ENCODE measurements at places on chromosomes 16 and 17.
A peak's percentile ranks its signal among the peaks of the same experiment; 100 is the strongest.

DNA sequence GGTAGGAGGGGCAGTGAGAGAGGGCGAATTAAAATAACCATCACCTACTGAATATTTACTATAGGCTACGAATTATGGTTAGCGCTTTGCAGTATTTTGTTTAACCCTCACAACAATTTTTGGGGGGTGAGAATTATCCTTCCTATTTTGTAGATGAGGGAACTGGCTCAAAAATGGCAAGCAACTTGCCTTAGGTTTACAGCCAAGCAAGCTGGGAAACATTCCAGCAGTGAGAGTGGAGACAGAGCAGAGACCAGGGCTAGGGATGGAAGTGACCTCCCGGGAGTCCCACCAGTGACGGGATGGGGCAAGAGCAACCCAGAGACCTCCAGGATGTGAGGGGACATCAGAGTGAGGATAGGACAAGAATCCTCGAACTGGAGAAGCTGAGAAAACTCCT, 352 bp upstream of the VMO1 start:
- no peak for DNase-seq

- DNase-seq = no peak
These were observed 7.4 kb upstream of the EFCAB13 start for GRCh38 chr17:47316311-47316710.

- peak; percentile 31 for DNase-seq
These were observed 86.8 kb downstream of the WWP2 start for GRCh38 chr16:69848637-69849545.

- DNase-seq = no peak
These were observed 34.7 kb upstream of the ENPP7 start for GRCh38 chr17:79695797-79696609.

DNA sequence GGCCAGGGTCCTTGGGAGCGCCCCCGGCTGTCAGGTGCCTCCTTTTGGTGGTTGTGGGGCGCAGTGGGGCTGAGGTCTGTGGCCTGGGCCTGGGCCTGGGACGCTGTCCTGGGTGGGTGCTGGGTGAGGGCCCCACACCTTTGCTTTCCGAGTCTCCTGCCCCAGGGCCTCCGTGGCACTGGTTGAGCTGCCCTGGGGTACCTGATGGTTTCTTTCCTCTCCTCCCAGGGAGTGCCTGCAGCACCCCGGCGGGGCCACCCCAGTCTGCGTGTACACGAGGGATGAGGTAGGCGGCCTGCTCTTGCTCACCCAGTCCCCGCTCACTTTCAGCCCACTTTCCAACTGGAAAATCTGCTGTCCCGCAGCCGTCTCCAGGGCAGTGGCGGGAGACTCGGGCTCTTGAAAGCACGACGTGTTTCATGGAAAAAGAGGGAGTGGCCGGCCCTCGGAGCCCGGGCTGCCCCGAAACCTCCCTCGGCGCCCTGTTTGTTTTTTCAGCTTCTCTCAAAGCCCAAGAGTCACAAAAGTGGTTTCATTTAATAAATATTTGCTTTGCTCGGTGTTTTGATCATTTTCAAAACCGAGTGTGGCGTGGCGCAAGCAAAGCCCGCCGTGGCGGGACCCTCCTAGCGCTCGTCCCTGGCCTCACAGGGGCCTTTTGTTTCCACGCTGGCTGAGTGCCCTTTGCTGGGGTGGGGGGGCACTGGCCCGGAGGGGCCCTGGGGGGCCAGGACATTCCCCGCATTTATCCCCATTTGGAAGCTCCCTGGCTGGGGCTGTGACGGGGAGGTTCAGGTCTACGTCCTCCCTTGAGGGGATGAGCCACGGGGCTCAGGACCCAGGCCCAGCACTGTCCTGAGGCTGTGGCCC, 17.4 kb downstream of the ASPSCR1 start:
- no peak for DNase-seq

- no peak for DNase-seq
These were observed 508.7 kb downstream of the KCNJ2 start for GRCh38 chr17:70677783-70678647.

GRCh38 chr17:66724581-66725341, 110.2 kb upstream of the CACNG5 start:
- no peak for DNase-seq

DNA sequence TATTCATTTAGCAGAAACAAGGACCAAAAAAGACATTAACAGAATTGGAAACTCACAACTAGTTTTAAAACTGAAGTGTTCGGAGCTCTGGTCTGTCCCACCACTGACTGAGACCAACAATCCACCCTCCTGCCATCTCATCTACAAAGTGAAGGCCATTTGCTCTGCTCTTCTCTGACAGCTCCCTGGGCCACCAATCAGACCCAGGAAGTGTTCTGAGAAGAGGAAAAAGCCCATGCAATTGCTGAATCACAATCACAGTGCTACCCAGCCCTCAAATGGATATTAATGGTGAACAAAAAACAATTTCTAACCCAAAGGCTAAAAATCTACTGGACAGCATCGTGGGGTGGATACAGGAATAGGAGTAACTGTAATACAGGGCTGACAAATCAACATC, 2.1 kb downstream of the RPL23 start:
- DNase-seq = no peak

Data from nephron progenitor cell (in vitro differentiated cells).